ENCODE measurements at places on chromosomes 2 and 18. TPM values are rescaled to one million over a fixed set of nuclear protein-coding genes. Genes with fewer than 3 reads are reported as not detected.

DNA sequence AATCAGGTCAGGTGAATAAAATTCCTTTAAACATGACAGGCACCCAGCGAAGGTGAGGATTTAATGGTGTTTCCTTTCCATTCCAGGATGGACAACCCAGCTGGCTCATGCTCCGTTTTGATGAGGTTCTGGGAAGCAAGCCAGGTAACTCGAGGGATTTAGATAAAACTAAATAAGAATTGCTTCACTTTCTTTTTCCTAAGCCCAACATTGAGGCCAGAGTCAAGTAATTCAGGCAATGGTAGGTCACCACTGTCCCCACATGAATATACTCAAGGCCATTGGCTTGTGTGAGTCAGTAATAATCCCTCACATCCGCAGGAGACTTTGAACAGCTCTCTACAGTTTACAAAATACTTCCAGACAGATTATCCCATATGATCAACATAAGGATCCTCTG lies 16.2 kb upstream of the LRATD1 start:
- ATAC-seq: no peak

DNA sequence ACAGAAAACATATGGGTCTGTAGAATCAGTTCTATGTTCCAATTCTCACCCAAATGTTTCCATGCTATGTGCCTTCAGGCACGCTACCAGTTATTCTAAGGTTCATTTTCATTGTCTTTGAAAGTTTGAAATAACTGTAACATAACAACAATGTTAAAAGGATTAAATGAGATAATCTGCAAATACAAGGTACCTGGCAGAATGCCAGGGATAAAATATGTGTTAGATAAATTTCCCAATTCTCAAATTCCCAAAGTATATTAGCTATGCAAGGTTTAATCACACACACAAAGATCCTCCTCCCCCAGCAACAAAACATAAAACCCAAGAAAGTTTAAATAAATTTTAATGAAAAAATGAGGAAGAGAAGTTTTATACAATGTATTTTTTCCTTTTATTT lies 261.2 kb downstream of the LRP1B start:
- ATAC-seq: no peak

- no peak for ATAC-seq
Measured at GRCh38 chr18:36199691-36200295, 12.5 kb downstream of the MOCOS start.

DNA sequence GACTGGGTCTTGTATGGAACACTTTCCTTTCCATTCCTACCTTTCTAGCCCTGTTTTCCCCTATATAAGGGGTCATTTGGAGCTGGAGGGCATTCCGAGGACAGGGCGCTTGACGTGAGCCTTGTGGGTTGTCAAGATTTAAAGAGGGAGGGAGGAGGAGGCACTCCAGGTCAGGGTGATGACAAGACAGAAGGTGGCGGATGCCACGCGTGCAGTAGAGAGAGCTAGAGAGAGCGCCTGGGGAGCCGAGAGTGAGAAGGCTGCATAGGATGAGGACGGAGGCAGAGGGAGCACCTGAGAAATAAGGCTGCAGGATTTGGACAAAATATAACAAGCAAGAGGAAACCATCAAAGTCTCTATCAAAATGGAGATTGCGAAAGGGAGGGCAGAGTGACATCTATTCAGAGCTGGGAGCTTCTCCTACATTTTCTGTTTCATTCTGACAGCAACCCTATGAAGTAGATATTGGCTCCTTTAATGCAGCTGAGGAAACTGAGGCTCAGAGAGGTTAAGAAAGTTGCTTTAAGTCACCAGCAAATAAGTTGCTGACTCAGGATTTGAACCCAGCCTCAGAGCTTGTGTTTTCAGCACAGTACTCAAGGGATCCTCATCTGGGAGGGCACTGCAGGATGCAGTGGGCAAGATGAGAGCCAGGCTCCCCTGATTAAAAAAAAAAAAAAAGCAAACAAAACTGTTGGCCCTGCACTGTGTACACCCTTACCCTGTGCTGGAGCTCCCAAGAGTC lies 124.2 kb downstream of the MRO start:
- no peak for ATAC-seq

- ATAC-seq: no peak
Measured at GRCh38 chr18:74803769-74804168, 206.1 kb downstream of the ZNF407 start.

- no peak for ATAC-seq
Measured at GRCh38 chr2:176162911-176163671, 6.0 kb downstream of the HOXD3 start.

GRCh38 chr2:78967294-78967693 lies 58.2 kb upstream of the REG3G start:
- ATAC-seq: no peak

GRCh38 chr18:10201226-10201625 lies 253.2 kb upstream of the APCDD1 start:
- ATAC-seq: no peak

DNA sequence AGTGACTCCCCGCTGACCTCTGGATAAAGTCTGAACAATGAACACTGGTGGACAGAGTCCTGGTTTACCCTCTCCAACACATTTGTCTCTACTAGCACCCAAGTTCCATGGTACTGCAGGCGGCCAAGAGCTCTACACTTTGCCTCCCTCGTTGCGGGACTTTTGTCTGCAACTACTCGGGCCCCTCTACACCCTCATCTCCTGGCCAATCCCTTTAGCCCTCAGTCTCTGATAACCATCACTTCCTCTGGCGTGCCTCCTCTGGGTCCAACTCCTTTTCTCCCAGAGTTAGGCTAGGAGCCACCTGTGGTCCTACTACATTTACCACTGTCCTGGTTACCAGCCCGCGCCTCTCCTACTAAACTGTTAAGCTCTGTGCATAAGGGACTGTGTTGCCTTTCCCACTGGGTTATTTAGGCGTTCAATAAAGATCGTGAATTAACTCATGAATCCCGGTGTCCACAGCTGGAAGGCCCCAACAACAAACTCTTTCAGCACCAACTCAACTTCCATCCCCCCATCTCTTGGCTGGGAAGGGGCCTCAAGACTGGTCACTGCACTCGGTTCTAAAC lies 757 bp downstream of the HDHD2 start:
- ATAC-seq: no peak

DNA sequence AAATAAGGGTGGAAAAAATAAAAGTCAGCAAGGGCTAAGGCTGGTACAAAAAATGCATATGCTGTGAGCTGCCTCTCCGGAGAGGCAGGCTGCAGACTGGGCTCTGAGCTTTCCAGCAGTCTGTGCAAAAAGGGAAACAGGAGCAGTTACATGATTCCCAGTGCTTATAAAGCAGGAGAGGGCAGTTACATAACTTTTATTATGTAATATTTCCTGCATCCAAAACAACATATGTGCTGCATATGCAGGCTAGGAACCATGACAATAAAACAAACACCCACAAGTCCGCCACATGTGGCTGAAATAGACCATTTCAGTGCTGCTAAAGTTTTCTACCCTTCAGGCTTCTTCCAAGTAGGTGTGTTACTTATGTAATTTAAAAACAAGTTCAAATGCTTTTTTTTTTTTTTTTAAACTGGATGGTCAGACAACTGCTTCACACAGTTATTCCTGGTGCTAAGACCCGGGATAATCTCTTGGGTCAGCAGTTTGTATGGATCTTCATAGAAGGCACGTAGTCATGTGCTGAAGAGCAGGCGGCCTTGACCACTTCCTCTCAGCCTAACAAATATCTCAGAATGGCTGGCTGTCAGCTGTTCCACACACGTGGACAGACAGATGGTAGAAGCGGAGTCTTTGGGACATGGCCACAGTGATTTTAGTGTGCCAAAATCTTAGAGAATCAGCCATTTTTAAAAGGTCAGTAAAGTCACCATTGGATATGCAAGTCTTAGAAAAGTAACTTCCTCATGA lies 43.5 kb downstream of the ARMC9 start:
- peak; percentile 54 for ATAC-seq

GRCh38 chr18:48847807-48848486 lies 102.8 kb downstream of the SMAD7 start:
- ATAC-seq: no peak

GRCh38 chr2:39696838-39697237 lies 31.1 kb downstream of the TMEM178A start:
- ATAC-seq: peak; percentile 41

GRCh38 chr2:65137197-65137775 lies 7.4 kb upstream of the RAB1A start:
- ATAC-seq: no peak

- no peak for ATAC-seq
Measured at GRCh38 chr18:32801228-32801627, 28.4 kb upstream of the KLHL14 start.

GRCh38 chr2:20668871-20669475 lies 2.0 kb downstream of the GDF7 start:
- ATAC-seq: no peak

DNA sequence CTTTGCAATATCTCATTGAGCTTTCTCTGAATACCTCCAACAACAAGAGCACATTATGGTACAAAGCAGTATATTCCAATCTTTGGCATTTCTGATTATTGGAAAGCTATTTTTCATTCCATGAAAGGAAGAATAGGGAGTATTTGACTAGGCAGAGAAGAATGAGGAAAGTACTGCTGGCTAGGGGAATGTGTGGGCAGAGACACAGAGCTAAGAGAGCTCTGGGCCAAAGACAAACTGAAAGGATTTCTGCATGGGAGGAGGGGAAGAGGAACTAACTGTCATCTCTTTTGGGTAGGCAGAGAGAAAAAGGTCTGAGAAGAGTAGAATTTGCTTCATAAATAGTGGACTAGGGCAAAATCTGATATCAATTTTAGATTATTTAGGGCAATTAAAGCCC lies 150.8 kb downstream of the CCDC85A start:
- ATAC-seq: no peak

GRCh38 chr2:28036307-28036706 lies 145.8 kb downstream of the BABAM2 start:
- no peak for ATAC-seq

DNA sequence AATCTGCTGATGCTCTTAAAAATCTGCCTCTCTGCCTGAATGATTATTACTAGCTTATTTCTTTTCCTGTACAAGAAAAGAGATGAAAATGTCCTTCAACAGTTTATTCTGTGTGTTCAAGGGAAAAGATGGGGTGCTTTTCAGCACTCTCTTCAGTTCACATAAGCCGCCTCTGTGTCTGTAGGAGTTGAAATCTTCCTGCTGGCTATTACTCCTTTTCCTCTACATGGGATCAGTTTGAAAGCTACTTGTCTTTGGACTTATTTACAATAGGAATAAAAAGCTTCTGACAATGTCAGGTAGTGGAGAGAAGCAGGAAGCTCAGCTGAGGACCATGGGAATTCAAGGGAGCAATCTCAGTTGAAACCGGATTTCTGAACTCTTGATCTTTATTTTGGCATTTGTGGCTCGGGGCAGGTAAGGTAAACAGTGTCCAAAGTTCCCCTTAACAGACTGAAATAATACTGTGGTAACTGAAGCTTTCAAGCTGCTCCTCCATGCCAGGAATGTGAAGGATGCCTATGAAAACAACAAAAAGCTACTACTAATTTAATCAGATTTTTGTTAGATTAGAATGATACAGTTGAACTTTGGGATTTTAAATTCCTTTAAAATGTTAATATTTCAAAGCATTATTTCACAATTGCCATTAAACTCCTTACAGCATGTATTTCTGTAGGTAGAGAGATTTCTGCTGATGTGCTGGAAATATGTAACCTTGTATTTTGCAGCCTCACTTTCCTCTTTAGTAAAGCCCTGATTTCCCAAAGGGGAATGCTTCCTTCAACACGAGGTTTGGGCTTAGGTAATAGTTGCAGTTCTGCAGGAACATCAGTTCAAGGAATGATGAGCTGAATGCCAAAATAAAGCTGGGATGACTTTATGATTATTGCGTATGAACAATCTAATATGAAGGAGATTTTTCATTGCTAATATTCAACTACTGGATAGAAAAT lies 43.6 kb downstream of the MAPRE2 start:
- ATAC-seq: no peak

GRCh38 chr2:203603456-203604389 lies 68.6 kb upstream of the RAPH1 start:
- ATAC-seq: no peak

GRCh38 chr2:235851828-235852525 lies 316.2 kb downstream of the GBX2 start:
- ATAC-seq: no peak

- no peak for ATAC-seq
Measured at GRCh38 chr18:56067969-56068671, 480.1 kb upstream of the TCF4 start.

- no peak for ATAC-seq
Measured at GRCh38 chr18:78565240-78565639, 414.4 kb upstream of the SALL3 start.

- no peak for ATAC-seq
Measured at GRCh38 chr2:143968360-143968759, 551.6 kb downstream of the ZEB2 start.

DNA sequence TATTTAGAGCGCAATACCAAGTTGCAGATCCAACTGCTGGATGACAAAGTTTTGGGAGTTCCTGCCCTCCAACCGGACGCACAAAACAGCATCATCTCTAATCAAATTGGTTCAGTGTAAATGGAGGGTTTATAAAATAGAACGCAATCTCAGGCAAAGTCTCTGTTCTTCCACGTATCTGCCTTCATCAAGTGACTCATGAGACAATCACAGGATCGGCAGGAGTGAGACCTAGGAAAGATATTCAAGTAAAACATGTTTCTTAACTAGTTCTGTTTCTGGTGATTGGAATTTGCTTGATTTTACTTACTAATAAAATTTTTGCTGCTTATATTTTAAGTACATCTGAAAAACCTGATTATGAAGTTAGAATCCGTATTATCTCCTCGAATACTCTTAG lies 7.6 kb downstream of the FZD5 start:
- no peak for ATAC-seq

DNA sequence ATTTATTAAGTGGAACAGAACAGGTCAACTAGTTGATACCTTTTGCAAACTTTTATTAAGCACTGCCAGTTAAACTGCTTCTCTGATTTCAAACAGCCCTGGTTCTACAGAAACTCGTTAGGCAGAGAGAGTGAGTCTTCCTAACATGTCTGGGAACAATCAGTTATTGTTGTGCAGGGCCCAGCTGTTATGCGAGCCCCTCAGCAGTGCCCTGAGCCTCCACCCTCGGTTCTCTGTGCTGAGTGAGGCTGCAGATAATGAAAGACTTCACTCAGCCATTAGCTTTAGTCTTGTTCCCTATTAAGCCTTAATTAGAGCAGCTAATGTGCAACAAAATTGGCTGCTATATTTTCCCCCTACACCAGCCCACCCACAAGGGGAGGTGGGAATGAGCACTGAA lies 39.6 kb downstream of the KCTD18 start:
- no peak for ATAC-seq

DNA sequence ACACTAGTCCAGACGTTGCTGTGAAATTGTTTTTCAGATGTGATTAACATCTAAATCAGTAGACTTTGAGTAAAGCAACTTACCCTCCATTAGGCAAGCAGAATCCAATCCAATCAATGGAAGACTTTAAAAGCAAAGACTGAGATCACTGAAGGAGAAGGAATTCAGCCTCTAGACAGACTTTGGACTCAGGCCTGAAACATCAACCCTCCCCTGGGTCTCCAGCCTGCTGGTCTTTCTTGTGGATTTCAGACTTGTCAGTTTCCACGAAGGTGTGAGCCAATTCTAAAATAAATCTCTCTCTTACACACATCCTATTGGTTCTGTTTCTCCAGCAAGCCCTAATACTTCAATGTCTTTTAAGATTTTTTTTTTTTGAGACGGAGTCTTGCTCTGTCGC lies 50.0 kb upstream of the EDAR start:
- ATAC-seq: no peak

The GDF7 gene
- total RNA-seq: 12.5 TPM

The PDCL3 gene
- total RNA-seq: 36.7 TPM

The KCTD1 gene
- 16.4 TPM for total RNA-seq

The PSD4 gene
- 4.4 TPM for total RNA-seq

The ANTXR1 gene
- total RNA-seq: 84.7 TPM

The TUBA3D gene
- total RNA-seq: not detected

The DIS3L2 gene
- 21.0 TPM for total RNA-seq

The SLC25A12 gene
- 82.7 TPM for total RNA-seq

The RNF181 gene
- total RNA-seq: 163 TPM

The MBOAT2 gene
- 25.2 TPM for total RNA-seq

The BOLA3 gene
- 29.5 TPM for total RNA-seq
